NCI-H1092 (cell line): ENCODE measurements at places on chromosomes 1 and 21.

- DNase-seq, result peak; percentile 10
Observed at GRCh38 chr1:175217721-175218531, 25.4 kb upstream of the KIAA0040 start.

DNA sequence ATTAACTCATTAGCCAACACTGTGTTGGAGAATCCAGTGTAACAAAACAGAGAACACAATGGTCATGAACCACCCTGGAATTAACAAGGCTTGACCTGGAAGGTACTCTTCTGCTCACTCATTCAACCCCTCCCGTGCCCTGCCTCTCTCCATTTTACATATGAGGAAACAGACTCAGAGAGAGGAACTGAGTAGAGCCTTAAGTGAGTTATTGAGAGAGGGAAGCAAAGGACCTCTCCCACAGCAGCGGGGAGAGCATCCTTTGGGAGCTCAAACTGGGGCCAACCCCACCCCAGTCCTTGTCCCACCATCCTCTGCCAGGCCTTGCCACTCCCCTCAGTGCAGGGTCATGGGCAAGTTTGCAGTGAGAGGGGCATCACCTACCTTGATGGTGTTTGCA is 1.4 kb downstream of the S100A12 start:
- no peak for DNase-seq

DNA sequence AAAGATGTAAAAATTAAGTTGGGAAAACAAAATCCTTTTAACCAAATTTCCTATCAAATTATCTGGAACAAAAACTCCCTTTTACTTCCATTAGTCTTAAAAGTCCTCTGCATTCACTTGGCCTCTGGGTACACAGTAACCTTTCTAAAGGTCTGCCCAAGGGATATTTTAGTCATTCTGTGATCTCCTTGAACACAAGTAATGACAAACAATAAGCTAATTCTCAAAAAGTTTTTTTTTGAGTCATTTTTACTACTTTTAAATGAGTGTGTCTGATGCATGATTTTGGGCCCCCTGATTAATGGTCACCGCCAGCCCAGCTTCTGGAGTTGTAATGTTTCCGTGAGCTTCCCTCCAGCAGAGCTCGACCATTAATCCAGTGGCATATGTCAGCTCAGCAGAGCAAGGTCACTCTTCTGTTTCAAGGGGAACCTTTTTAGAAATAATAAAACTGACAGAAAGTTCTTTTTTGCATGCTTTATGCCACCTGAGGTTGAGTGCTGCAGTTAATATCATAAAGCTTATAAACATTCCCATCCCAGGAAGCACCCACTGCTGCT is 14.3 kb downstream of the SAMSN1 start:
- no peak for DNase-seq

DNA sequence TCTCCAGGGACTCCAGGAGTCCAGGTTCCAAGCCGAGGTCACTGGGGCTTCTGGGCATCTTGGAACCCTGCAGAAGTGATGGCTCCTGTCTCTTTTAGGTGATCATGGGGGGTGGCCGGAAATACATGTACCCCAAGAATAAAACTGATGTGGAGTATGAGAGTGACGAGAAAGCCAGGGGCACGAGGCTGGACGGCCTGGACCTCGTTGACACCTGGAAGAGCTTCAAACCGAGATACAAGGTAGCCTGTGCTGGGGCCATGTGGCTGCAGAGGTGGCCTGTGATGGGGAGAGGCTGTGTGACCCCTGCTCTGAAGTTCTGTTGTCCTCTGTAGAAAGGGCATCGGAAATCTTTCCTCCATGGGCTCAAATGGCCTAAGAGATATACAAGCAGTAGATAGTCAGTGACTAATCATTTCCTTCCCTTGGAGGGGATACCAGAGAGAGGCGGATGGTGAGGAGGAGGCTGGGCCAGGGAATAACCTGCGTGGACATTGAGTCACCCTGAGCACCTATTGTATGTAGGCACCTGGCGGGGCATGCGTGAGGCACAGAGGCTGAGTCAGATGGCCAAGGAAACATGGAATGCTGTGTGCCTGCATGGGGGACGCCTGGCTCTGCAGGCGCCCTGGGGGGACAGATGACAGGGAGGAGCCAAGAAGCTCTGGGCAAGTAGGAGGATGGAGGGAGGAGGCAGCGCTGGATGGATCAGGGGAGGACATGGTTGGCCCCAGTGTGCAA is 59.0 kb downstream of the ALPL start:
- no peak for DNase-seq

GRCh38 chr1:207779008-207779407 is 27.2 kb downstream of the CD46 start:
- no peak for DNase-seq

DNA sequence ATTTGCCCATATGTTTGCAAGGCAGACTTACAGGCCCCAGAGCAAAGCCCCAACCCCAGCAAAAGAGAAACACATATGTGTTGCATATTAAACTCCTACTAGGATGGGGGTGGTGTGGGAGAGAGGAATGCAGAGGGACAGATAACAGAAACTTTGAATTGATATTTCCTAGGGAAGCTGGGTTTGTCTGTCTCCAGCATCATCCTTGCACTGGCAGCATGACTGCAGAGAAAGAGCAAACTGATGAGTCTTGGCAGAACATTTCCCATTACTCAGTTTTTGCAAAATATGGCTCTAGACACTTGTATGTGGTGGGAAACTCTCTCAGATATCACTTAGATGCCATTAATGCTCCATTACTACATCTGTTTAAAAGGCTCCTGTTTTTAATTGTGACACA is 43.8 kb upstream of the MARK1 start:
- no peak for DNase-seq

DNA sequence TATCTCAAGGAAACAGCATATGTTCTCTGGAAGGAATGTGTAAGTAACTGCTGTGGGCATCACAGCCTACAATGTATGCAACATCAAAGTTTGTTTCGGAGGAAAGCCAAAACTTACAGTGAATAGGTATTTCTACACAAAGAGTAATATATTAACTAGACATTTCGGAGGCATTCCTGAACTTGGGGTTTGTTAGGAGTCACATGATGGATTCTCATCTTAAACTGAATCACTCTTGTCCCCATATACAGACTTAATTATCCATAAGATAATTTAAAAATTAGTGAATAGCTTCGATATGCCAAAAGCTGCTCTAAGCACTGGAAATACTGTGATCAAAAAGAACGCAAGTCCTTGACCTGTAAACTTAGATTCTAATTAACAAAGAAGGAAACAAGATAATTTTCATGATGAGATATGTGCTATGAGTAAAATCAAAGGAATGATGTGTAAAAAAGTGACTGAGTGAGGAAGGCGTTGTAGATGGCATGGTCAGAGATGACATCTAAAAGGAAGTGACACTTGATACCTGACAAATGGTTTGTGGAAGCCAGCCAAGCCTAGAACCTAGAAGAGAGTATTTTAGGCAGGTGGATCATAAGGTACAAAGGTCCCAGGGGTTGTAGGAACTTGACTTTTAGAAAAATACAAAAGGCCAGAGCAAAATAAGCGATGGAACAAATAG is 273.1 kb downstream of the MRPL39 start:
- DNase-seq, result no peak

- DNase-seq, result no peak
Observed at GRCh38 chr1:46274225-46275029, 26.9 kb downstream of the RAD54L start.

DNA sequence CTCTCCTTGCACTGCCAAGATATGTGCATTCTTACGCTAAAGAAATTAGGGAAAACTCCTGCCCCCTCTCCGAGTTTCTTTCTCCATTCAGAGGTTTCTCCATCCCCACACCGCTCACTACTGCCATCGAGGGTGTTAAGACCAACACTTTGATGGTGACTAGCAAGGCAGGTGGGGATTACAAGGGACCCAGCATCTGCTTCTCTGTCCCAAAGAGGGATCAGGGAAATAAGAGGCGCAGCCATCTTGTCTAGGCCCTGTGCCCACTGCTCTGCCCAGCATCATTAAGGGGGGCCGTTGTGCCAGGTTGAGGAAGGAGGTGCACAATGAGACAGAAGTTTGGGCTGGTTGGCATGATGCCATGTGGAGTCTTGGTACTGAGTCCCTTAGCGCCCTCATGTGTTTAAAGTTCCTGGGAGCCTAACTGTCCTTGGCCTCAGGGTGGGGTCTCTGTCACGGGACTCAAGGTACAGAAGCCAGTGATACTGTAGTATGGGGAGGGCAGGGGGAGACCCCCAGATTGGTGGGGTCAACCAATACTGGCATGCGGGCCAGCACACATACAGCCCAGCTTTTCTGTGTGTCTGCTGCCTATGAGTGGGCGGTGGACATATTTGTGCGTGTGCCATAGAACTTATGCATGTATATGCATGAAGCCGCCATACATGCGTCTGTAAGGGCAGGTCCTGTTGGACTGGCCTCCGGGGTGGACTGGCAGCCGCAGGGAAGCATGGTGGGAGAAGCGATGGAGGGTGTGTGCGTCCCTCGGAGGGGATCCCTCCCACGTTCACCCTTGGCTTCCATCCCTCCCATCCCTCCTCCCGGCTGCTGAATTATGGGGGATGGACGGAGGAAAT is 5.5 kb downstream of the EFNA3 start:
- DNase-seq, result peak; percentile 26

GRCh38 chr1:151958959-151959358 is 34.7 kb downstream of the S100A10 start:
- no peak for DNase-seq

GRCh38 chr1:70033936-70034335 is 171.4 kb downstream of the LRRC40 start:
- no peak for DNase-seq

DNA sequence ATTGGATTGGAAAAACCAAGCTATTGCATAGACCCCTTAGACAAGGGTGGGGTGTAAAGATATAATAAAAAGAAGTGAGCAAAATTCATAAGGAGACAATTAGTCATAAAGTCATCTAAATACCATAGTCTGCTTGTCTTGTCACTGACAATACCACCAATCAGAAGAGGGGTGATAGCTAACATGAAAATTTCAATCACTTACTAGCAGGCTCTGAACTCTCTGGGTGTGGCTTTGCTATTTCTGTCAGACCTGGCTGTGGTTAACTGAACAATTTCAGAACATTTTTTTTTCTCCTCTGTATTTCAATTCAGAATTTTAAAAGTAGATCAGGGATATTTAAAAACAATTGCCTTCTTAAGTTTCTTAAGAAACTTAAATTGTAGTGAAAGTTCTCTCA is 158.5 kb upstream of the PRMT6 start:
- no peak for DNase-seq

DNA sequence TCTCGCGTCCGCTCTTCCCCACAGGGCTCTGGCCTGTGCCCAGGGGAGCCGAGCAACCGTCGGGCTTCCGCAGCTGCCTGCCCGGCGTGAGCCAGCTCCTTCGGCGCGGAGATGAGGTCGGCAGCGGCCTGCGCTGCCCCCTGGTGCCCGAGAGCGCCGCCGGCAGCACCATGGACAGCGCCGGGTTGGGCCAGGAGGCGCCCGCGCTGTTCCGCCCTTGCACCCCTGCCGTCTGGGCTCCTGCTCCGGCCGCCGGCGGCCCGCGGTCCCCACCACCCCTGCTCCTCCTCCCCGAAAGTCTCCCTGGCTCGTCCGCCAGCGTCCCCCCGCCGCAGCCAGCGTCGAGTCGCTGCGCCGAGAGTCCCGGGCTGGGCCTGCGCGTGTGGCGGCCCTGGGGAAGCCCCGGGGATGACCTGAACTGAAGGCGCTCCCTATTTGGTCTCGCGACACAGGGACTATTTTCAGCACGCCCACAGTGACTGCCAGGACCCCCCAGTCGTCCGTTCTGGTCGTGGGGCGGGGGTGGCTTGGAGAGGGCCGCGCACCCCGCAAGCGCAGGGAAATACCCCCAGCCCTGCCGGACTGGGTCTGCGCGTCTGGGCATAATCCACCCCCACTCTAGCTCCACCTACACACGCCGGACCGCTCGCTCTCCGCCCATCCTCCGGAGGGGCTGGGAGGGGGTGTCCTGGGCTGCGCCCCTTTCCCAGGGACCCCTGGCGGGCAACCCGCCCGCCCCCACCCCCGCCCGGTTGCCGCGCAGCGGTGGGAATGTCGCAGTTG is 1.3 kb downstream of the HES3 start:
- DNase-seq, result peak; percentile 95

GRCh38 chr1:176391621-176392020 is 71.4 kb upstream of the PAPPA2 start:
- DNase-seq, result no peak

DNA sequence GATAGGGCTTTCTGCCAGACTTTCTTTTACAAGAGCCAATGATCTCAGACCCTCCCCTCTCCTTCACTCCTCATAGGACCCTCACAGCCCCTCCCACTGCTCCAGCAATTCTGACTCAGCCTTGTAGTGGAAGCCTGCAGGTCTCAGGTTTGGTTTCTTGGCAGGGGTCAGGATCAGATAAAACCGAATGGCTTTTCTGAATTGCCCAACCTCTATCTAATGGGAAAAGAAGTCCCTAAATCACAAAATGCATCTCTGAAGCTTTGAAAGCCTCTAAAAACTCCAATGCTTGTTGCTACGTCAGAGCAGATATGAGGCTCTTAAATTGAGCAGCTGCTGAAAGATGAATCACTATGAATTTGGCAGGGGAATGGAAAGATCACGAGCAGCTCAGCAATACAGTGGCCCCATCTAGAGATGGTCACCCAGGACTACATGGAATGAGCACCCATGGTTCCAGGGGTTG is 74.5 kb downstream of the NID1 start:
- no peak for DNase-seq

- DNase-seq, result peak; percentile 64
Observed at GRCh38 chr1:181128592-181129497, 40.3 kb downstream of the IER5 start.

DNA sequence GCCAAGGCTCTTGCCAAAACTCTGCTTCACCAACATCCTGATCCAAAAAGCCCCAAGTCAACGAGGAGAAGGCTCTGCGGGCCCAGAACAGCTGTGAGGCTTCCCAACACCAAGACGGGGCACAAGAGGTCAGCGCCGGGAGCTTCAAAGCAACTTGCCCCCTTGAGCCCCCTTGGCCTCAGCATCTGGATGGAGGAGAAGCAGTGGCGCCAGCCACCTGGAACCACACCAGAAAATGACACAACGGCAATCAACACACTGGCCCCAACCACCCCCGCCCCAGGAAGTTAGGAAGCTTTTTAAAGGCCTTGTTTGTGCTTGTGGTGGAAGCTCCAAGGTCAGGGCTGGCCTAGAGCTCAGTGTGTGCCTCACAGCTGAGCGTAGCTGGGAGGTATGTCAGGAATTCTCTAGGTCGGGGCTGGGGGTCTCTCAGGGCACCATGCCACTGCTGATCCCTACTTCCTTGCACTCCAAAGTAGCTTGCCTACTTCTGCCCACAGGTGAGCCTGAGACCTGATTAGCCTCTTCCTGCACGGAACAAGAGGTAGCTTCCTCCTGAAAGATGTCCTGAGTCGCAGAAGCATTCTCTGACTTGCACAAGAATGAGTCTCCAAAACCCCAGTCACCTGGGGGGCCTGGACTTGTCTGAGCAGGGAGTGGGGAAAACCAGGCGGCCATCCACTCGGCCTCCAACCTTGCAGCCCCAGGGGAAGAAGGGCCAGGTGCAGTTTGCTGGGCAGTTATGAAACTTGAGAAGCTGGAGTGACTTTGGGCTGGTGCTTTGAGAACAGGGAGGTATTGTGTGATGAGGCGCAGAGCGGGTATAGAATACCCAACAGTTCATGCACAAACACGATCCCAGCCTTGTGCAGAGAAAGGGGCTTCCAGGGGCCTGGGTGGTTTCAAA is 9.7 kb upstream of the SRP9 start:
- DNase-seq, result peak; percentile 75

GRCh38 chr1:25705699-25706098 is 89.1 kb downstream of the MAN1C1 start:
- DNase-seq, result no peak

GRCh38 chr1:51070640-51071039 is 31.4 kb upstream of the C1orf185 start:
- DNase-seq, result no peak
